Kasumi-1 (cell line): ENCODE measurements at places on chromosomes 16 and 17.
A peak's percentile ranks its signal among the peaks of the same experiment; 100 is the strongest.

DNA sequence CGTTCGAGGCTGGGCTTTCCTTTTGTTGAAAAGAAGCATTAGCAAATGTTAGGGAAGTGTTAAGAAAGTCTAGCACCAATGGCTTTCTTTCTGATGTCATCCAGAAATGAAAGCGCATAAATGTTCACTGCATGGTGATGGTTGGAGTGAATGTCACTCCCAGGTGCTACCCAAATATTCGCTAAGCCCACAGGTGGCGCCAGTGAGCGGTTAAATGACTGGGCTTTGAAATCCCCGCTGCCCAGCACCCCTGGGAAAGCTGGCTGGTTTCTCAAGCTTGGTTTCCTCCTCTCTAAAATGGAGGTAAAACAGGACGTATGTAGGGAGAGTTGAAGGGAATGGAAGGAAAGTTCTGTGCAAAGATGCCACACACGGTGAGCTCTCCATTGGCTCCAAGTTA, 104.4 kb downstream of the IRX5 start:
- peak; percentile 25 for DNase-seq

- DNase-seq: no peak
These were observed 38.2 kb downstream of the TK2 start for GRCh38 chr16:66511602-66512271.

DNA sequence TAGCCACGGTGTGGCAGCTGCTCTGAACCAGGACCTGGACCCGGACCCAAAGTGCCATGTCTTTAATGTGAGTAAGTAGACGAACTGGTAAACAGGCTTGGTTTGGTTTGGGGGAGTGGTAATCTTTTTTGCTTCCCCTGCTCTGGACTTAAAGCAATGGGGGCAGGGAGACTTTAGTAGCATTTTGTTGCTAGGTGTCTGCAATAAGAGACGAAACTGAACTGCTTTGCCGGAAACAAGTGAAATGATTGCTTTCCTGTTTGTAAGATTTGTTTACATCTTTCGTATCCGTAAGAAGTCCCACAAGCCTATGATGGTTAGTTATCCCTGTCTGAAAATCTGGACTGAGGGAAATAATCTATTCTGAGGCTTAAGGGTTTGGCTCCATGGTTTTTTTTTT, 21.5 kb downstream of the PRCD start:
- DNase-seq: no peak

GRCh38 chr16:27778926-27779570, 229.1 kb downstream of the KATNIP start:
- no peak for DNase-seq

DNA sequence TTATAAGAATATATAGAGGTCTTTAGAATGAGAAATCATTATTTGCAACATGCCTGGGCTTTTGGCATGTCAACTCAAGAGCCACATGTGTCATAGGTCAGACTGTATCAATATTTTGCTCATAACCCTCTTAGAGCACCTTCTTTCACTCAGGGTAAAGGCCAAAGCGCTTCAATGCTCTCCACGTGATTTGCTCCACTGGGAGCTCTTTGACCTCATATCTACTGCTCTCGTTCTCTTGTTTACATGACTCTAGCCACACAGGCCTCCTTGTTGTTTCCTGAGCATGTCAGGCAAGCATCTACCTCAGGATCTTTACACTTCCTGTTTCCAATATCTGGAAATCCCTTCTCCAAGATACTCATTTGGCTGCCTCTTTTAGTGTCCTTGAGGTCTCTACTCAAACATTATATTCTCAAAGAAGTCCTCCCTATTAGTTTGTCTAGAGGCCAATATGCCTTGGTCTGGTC, 148.4 kb downstream of the TOX3 start:
- DNase-seq: no peak

DNA sequence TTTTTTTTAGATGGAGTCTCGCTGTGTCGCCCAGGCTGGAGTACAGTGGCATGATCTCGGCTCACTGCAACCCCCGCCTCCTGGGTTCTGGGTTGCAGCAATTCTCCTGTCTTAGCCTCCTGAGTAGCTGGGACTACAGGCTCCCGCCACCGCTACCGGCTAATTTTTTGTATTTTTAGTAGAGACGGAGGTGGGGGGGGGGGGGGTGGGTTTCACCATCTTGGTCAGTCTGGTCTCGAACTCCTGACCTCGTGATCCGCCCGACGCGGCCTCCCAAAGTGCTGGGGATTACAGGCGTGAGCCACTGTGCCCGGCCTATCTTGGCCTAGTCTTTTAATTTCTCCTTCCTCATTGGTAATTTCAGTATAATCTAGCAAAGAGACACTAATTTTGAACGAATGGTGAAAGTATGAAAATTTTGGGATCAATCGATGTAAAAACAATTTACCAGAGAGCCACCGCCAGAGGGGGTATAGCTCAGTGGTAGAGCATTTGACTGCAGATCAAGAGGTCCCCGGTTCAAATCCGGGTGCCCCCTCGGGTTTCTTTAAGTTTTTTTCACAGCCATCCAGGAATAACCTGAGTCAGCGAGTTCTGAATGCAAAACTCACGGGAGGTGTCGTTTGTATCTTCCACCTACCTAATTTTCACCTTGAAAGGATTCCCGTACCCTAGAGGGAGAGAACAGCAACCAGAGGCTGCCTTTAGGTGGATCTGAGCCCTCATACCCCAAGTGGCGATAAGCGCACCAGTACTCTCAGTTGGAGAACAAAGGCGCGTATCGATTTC, 2.5 kb upstream of the LASP1 start:
- peak; percentile 74 for DNase-seq

DNA sequence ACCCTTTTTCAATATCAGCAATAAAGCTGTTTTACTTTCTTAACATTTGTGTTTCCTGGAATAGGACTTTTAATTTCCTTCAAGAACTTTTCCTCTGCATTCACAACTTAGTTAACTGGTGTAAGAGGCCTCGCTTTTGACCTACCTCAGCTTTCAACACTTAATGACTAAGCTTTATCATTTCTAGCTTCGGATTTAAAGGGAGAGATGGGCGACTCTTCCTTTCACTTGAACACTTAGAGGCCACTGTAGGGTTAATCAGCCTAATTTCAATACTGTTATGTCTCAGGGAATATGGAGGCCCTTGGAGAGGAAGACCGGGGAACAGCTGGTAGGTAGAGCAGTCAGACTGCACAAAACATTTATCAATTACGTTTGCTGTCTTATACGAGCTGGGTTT, 4.7 kb downstream of the SYNRG start:
- DNase-seq: no peak

- DNase-seq: peak; percentile 52
These were observed 6.7 kb downstream of the RHBDF1 start for GRCh38 chr16:65745-66144.

DNA sequence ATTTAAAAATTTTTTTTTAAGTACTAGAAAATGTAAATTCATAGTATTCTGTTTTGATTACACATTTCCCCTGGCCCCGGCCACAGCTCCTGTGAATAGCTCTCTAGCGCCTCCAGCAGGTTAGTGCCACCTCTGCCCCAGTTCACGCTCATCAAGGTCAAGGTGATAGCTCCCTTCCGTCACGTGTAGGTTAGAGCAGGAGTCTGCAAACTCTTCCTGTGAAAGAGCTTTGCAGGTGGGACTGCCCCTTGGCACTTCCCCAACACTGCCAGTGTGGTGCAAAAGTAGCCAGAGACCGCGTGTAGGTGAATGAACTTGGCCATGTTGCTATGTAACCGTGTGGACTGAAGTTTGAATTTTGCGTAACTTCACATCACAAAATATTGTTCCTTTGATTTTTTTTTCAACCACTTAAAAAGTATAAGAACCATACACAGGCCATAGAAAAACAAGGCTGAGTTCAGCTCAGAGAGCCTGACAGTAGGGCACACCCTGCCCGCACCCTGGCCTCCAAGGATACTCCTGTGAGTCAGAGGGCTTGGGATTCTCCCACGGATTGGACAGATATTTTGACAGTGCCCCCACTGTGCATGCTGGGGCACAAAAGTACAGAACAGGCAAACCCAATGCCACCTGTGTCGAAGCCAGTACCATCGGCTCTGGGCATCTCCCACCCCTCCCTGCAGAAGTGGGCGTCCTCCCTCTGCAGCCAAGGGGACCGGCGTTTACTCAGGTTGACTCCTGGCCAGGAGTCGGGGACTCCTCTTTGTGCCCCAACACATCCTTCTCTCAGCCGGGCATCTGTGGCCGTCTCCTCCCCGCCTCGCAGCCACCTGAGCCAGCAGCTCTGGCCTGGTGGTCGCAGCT, 92.0 kb upstream of the CHMP6 start:
- peak; percentile 72 for DNase-seq

- no peak for DNase-seq
These were observed 213.4 kb downstream of the SOX9 start for GRCh38 chr17:72334205-72334604.

GRCh38 chr17:44556166-44556831, 985 bp upstream of the FZD2 start:
- peak; percentile 69 for DNase-seq

- DNase-seq: no peak
These were observed 66.7 kb downstream of the MMD start for GRCh38 chr17:55354941-55355340.

DNA sequence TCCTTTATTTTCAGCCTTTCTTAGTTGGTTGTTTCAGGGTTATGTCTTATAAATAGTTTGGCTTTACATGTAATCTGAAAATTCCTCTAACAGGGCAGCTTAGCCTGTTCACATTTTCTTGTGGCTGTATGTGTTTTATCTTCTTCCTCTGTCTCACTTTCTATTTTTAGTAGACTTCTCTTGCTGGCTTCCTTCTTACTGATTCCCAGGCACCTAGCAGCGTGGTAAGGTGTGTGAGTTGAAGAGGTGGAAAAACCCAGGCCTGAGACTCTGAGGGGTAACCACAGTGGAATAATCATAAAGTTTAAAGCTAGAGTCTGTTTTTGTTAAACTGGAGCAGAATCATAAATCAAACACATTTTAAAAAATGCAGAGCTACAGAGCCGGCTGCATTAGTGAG, 190.9 kb downstream of the LGALS9B start:
- DNase-seq: no peak
